ENCODE measurements at places on chromosomes 1 and 21. TPM values are rescaled to one million over a fixed set of nuclear protein-coding genes. Genes with fewer than 3 reads are reported as not detected.

DNA sequence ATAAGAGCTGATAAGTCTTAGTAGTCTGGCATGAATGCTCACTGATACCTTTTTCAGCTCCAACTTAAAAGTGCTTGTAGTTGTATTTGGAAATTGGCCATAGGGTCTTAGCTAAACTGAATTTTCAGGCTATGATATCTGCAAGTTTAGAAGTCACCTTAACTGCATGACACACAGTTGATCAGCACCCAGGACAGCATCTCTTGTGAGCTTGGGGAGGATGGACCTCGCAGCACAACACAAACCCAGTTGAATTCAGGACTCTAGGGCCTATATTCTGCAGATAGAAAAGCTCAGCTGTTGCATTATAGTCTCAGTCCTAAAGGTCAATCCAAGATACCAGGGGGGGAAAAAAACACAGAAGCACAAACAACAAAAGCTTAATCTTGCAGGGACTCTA is 394.3 kb downstream of the KCNH1 start:
- H3K36me3 ChIP-seq, result no peaks in the 10 kb centered on the region
- peaks cover 50% of the 10 kb centered on the region for H3K27me3 ChIP-seq
- no peak overlapping the region for H3K27ac ChIP-seq
- DNase-seq, result peak; percentile 37

- H3K4me3 ChIP-seq, result no peak overlapping the region
- DNase-seq, result no peak
- H3K27me3 ChIP-seq, result no peaks in the 10 kb centered on the region
- peaks cover 7% of the 10 kb centered on the region for H3K4me1 ChIP-seq
- peaks cover 6% of the 10 kb centered on the region for H3K36me3 ChIP-seq
These were observed 20.2 kb downstream of the ATP5PO start for GRCh38 chr21:33895356-33895755.

DNA sequence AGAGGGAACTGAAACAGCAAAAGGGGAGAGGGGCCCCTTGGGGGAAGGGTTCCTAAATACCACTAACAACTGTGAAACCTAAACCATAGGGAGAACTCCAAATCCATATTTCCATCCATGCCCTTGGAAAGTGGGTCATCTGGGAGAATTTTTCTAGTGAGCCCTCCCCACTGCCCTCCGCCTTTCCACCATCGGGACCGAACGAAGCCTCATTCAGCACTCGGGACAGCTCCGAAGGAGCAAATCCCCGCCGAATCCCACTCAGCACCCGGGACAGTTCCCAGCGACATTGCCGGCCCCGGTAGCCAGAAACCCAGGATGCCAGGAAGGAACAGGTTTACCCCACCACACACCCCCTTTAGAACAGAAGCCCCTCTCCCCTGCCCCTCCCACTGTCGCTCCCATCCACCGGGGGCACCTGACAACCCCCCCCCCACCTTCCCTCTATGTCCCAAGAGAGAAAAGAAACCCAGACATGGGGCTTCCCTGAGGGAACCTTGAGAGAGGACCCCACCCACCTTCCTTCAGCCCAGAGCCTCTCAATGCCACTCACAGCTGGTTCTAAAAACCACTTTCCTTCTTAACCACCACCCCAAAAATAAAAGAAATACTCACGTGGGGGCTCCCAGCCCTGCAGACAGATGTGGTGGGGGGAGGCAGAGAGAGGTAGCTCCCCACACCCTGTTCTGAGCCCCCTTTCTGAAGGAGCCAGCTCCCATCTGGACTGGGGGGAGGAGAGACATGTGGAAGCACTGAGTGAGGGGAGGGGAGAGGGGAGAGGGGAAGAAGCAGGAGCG is 4.5 kb downstream of the DLGAP3 start:
- no peak overlapping the region for H3K27ac ChIP-seq
- H3K4me3 ChIP-seq, result no peak overlapping the region
- peaks cover 80% of the 10 kb centered on the region for H3K27me3 ChIP-seq
- no peaks in the 10 kb centered on the region for H3K36me3 ChIP-seq
- peak; percentile 71 for DNase-seq

DNA sequence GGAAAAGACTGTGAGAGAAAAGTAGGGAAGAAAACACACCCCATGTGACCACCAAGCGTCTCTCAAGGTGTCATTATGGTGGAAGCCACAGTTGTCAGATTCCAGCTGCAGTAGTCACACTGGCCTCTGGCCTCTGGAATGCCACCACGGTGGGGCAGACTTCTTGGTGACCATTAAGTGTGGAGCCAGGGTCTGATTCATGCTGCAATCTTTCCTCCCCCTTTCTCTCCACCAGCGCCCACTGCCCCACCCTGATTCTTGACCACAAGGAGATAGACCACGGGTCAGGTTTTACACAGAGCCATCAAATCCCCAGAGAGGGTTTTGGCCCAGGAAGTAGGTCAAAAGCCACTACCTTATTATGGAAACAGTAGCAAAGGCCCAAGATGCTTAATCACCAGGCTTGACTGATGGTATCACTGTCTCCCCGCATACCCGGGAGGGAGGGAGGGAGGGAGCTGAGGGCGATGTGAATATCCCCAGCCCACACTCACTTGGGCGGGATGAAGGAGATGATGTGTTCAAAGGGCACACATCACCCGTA is 52.7 kb upstream of the GRHL3 start:
- H3K36me3 ChIP-seq, result no peaks in the 10 kb centered on the region
- peaks cover 13% of the 10 kb centered on the region for H3K4me1 ChIP-seq
- DNase-seq, result peak; percentile 71

DNA sequence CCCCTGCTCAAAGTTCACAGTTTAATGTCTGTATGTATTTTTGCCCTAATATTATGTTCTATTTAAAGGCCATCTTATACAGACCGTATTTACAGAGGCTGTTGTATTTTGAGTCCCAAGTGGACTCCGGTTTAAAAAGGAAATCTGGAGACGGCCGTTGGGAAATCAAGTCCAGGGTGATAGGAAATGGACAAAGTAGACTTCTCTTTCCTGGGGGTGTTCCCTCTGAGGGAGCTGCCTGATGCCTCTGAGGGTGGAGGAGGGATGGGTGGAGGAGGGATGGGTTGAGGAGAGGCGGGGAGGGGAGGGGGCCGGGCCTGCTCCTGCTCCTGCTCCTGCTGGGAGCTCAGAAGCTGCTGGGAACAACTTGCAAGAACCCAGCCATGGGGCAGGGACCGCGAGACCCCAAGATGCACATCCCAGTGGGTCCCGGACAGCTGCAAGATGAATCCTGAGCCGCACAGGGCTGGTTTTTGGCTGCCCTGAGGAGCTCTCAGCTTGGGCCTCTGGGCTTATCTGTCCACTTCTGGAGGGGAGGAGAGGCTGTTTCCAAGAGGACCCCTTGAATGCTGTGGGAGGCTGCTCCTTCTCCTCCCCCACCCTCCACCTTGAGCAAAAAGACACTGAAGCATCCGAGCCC is 12.0 kb upstream of the ACTL8 start:
- no peak overlapping the region for H3K4me3 ChIP-seq
- H3K27me3 ChIP-seq, result peaks cover 20% of the 10 kb centered on the region
- no peak for DNase-seq

GRCh38 chr1:54304518-54304917 is 101.7 kb downstream of the SSBP3 start:
- H3K36me3 ChIP-seq, result no peaks in the 10 kb centered on the region
- peaks cover 5% of the 10 kb centered on the region for H3K4me1 ChIP-seq
- H3K4me3 ChIP-seq, result no peak overlapping the region
- H3K27me3 ChIP-seq, result no peaks in the 10 kb centered on the region

DNA sequence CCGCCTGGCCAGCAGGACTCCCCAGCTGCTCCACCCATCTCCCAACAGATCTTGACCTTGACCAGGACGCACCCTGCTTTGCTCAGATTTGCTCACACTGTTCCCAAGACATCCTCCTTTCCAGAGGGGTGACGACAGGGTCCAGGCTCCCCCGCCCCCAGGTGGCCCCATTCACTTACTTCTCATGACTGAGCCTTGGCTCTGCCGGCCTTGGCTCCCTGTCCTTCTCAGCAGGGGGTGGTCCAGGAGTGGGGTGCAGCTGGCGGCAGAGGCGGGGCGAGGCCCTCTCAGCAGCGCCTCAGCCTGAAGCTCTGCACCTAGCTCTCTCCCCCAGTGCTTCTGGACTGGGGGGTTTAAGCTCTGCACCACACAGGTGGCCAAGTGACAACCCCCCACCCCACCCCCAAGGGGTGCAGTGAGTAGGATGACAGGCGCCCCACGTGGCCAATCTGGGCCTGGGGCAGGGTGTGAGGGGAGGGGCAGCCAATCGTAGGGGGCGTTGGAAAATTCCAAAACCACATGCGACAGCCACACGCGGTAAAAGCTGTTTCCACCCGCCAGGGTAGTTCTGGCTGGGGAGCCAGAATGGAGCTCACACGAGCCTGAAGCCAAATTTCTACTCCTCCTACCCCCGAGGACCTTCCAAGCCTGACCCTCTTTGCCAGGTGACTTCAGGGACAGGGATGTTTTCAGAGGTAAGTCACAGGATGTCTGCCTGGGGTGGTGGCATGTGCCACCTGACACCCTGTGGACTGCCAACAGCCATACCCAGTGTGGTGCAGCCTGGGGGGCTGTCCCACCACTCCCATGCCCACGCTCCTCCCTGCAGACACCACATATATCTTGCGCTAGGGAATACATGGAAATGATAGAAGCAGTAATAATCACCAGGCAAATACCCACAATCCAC is 5.6 kb downstream of the RORC start:
- no peak overlapping the region for H3K4me3 ChIP-seq
- H3K36me3 ChIP-seq, result peaks cover 6% of the 10 kb centered on the region
- DNase-seq, result no peak
- H3K27ac ChIP-seq, result no peak overlapping the region
- H3K27me3 ChIP-seq, result no peaks in the 10 kb centered on the region
- H3K4me1 ChIP-seq, result peaks cover 23% of the 10 kb centered on the region

DNA sequence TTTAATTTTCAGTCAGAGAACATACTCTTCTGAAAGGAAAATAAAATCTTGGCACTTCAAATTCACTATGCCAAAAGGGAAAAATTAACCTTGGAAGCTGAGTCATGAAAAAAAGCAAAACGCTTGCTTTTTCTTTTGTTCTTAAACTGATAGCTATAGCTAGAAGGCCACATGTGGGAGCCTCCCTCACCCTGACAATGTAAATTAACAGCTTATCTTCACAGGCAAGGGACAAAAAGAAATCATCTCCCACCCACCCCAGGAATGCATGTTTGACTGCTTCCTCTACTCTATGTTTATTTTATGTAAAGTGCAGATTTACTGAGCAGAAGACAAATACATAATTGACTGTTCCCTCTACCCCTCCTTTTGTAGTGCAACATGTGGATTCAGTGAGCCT is 38.0 kb downstream of the EBNA1BP2 start:
- no peaks in the 10 kb centered on the region for H3K27me3 ChIP-seq
- no peak overlapping the region for H3K4me3 ChIP-seq
- no peaks in the 10 kb centered on the region for H3K4me1 ChIP-seq
- DNase-seq, result no peak
- H3K36me3 ChIP-seq, result no peaks in the 10 kb centered on the region

DNA sequence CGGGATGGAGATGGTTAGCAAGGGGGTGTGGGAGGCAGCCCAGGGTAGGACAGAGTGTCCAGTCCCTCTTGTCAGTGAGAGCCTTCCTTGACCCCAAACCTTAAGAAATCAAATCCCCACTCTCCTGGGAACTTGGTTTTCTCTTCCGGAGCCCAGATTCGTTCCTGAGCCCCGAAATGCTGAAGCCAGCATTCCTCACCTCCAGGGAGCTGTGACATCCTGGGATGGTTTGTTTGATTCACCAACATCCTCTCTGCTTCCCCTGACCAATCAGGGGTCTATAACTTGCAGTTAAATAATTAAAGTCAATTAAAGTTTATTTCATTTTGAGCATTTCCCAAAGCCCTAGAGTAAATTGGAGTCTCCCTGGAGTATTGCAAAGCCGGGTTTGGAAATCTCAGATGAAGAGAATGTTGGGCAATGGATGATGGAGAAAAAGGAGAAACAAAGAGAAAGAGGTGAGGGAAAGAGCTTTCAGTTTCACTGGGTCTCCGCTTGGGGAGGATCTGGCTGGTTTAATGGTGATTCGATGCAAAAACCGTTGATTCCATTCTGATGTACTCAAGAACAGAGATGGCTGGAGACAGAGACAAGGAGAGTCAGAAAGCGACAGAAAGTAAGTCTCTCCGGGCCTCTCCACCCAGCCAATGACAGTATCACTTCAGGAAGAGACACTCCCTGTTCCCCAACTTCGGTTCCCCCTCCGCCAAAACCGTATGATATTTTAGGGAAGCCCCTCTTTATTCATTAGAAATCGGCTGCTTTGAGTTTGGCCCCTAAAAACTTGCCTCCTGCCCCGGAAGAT is 12.8 kb upstream of the ALX3 start:
- DNase-seq, result no peak
- no peaks in the 10 kb centered on the region for H3K4me1 ChIP-seq
- no peak overlapping the region for H3K4me3 ChIP-seq
- H3K27me3 ChIP-seq, result peaks cover 37% of the 10 kb centered on the region
- no peak overlapping the region for H3K27ac ChIP-seq
- no peaks in the 10 kb centered on the region for H3K36me3 ChIP-seq

- H3K27me3 ChIP-seq, result no peaks in the 10 kb centered on the region
- peaks cover 11% of the 10 kb centered on the region for H3K4me1 ChIP-seq
- H3K4me3 ChIP-seq, result no peak overlapping the region
These were observed 11.7 kb downstream of the UBE2G2 start for GRCh38 chr21:44789880-44790279.

- peak overlapping the region; percentile 54 for H3K4me3 ChIP-seq
- H3K27ac ChIP-seq, result peak overlapping the region; percentile 53
- no peaks in the 10 kb centered on the region for H3K27me3 ChIP-seq
- H3K4me1 ChIP-seq, result peaks cover 18% of the 10 kb centered on the region
- H3K36me3 ChIP-seq, result peaks cover 48% of the 10 kb centered on the region
These were observed 33.6 kb downstream of the SLC2A1 start for GRCh38 chr1:42924851-42925760.

DNA sequence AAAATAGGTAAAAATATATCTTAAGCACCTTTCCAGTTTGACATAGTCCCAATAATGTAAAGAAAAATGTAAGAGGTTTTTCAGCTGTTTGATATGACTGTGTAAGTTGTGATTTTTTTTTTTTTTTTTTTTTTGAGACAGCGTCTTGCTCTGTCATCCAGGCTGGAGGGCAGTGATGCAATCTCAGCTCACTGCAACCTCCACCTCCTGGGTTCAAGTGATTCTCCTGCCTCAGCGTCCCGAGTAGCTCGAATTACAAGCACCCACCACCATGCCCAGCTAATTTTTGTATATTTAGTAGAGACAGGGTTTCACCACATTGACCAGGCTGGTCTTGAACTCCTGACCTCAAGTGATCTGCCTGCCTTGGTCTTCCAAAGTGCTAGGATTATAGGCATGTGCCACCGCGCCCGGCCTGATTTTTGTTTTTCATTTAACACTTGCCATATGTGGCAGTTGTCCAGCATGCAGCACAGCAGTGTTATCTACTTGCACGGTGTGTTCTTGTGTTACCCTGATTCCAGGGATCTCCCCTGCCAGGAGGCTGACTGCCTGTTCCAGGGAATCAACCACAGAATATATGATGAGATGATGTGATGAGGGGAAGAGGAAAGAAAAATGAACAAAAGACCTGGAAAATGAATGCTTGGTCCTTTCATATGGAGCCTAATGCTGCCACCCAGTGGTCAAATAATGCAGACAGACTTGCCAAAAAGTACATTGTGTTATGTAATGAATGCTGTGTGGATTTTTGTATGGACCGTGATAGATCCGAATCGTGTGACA is 79.0 kb downstream of the RAVER2 start:
- peaks cover 7% of the 10 kb centered on the region for H3K36me3 ChIP-seq
- peak; percentile 88 for DNase-seq
- H3K27ac ChIP-seq, result peak overlapping the region; percentile 66
- H3K4me1 ChIP-seq, result peaks cover 18% of the 10 kb centered on the region

GRCh38 chr1:223824712-223825111 is 21.0 kb downstream of the TP53BP2 start:
- peaks cover 13% of the 10 kb centered on the region for H3K36me3 ChIP-seq
- peaks cover 37% of the 10 kb centered on the region for H3K4me1 ChIP-seq

WDR77 gene
- total RNA-seq, result 54.2 TPM

ZNF593 gene
- total RNA-seq, result 82.6 TPM

SLC22A15 gene
- 32.4 TPM for total RNA-seq

LCE3D gene
- total RNA-seq, result not detected

EFNA1 gene
- total RNA-seq, result 42.3 TPM

Measured in MCF 10A (cell line).